Dermis microvascular lymphatic vessel endothelial cell (primary cell): ENCODE measurements at places on chromosomes 11 and 22.

GRCh38 chr22:48357961-48358360, 1469.7 kb downstream of the BRD1 start:
- DNase-seq, result no peak

DNA sequence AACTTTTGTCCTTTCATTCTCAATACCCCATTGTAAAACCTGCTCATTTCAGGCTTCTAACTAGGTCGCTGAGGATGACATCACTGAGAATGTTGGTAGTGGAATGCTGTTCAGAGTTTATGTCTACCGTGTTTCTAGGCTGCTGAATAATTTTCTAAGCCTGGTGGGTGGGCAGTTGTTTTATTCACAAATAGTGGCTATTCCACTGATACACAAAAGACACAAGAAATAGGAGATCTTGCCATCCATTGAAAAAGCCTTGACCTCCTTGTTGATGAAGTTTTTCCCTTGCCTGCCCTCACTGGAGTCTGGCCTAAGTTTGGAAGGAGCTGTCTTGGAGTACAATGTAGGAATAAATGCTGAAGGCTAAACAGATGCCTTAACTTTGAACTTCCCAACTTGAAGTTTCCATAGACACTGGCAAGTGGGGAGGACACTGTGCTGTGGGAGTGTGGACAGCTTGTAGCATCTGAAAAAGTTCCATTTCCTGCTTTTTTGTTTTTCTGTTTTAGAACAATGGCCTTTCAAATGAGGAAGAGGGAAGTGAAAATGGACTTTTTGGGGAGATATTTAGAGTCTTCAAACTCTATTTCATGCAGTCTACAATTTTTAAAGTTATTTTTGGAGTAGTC, 59.2 kb downstream of the TRIM44 start:
- peak; percentile 28 for DNase-seq

DNA sequence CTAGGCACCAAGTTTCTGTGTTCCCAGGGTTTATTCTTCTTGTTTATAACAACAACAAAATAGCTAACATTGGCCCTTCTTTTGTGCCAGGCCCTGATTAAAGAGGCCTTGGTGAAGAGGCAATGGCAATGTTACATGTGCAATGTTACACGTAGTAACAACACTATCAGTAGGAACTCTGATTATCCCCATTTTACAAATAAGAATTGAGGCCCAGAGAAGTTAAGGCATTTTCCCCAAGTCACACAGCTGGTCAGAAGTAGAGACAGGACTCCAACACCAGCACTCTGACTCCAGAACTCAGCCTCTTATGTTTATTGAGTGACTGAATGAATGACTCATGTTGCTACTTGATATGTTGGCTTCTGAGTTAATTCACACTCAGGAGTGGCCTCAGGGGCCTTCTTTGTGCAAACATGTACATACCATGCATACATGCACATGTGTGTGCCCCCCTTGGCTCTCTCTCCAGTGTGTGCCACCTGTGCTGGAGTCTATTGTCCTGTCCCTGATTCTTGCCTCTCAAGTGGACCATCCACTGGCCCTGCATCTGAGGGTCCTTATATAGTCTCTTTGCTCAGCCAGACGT, 98.4 kb downstream of the TP53I11 start:
- no peak for DNase-seq

DNA sequence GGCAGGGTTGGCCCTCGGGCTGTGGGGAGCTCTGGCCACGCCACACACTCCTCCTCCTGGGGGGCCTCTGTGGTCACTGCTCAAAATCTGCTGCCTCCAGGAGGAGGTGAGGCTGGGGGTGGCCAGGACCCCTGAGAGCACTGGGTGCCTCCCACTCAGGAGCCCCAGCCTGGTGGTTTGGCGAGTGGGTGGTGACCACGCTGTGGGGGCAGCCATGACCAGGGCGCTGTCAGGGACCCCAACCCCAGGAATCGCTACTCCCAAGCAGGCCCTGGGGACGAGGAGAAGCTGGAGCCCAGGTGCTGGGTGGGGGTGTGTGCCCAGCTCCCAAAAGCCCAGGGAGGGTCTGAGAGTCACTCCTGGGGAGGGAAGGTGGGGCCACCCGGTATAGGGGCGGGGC, 30.1 kb downstream of the TSPAN4 start:
- DNase-seq, result no peak

DNA sequence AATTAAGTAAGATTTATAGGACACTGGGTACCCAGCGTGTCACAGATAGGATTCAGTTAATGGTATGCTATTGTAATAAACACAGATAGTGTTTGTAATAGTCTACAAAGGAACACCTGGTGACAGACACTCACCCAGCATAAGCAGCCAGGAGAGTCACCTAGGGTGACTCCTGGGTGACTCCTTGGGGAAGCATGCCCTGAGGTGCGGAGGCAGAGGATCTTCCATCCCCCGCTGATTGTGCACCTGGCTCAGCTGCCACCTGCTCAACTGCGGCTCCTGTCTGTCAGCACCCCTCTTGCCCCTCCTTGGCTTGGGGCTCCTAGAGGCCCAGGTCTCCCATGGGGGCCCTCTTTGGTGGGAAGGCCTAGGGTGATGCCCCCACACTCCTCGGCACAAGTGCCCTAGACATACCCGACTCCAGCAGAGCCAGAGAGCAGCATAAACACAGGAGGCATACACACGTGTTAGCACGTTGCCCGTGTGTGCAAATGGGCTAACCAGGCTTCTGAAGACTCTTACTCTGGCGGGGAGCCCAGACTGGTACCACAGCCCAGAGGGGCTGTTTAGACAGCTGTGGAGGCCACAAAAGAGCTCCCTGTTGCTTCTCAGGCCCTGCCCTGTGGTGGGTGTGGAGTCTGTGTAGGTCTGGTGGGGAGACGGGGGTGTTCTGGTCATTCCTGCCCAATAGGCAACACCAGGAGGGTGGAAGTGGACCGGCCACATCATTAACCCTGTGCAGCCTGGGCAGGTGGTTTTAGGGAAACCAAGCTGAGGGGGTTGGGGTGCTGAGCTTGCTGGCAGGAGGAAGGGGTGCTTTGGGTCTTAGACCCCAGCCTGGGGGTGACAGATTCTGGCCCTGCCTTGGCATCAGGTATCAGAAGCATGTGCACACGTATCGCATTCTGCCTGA, 3.0 kb downstream of the INPPL1 start:
- no peak for DNase-seq

DNA sequence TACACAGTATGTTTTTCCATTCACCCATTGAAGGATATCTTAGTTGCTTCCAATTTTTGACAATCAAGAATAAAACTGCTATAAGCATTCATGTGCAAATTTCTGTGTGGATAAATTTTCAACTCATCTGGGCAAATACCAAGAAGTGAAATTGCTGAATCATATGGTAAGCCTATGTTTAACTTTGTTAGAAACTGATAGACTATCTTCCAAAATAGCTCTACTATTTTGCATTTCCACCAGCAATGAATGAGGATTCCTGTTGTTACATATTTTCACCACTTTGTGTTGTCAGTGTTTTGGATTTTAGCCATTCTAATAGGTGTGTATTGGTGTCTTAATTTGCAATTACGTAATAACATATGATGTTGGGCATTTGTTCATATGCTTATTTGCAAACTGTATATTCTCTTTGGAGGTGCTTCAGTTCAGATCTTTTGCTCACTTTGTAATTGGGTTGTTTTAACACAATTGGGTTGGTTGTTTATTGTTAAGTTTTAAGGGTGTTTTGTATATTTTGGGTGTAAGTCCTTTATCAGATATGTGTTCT, 49.2 kb upstream of the FAM181B start:
- DNase-seq, result no peak

DNA sequence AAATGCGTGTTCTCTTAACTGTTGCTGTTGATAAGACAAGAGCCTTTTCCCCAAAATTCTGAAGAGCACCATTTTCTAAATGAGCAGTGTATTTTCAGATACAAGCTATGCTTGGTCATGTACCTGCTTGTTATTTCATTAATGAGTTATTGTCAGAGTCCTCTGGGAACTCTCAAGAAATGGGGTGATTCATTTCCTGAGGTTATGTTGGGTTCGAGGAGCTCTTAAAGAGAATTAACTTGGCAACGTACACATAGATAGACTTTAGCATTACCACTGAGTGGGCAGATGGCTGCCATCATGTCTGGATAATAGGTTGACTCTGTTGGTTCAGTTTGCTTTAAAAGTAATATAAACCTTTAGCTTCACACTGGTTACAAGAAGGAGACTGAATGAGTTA, 87.9 kb upstream of the SORL1-AS1 start:
- no peak for DNase-seq

GRCh38 chr11:66720899-66721470, 8.0 kb downstream of the SPTBN2 start:
- DNase-seq, result no peak

- DNase-seq, result no peak
These were observed 1335.9 kb downstream of the TBC1D22A start for GRCh38 chr22:48098243-48098920.

- no peak for DNase-seq
These were observed 88.8 kb downstream of the PDHX start for GRCh38 chr11:35005141-35005780.
